ENCODE measurements at places on chromosomes 3 and 15.

DNA sequence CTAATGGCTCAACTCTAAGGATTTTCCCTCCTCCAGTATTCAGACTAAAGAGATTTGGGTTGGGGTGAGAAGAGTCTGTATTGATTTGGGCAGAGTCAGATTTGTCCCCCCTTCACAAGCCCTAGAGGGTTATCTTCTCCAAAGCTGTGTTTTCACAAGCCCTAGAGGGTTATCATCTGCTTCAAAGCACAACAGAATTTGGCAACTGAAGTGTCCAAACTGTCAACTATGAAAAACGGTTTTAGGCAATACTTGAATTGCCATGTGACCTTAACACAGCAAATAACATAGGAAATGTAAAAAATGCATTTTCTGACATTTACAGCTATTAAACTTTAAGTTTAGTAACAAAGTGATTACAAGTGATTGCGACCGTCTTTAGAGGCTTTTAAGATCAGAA, 119.9 kb downstream of the IMPG2 start:
- no peak for DNase-seq

- no peak for DNase-seq
Measured at GRCh38 chr3:192409838-192410683, 317.3 kb downstream of the FGF12 start.

- DNase-seq, result no peak
Measured at GRCh38 chr3:75171630-75172230, 492.4 kb upstream of the FRG2C start.

GRCh38 chr3:13091898-13092611, 18.8 kb upstream of the IQSEC1 start:
- peak; percentile 54 for DNase-seq

DNA sequence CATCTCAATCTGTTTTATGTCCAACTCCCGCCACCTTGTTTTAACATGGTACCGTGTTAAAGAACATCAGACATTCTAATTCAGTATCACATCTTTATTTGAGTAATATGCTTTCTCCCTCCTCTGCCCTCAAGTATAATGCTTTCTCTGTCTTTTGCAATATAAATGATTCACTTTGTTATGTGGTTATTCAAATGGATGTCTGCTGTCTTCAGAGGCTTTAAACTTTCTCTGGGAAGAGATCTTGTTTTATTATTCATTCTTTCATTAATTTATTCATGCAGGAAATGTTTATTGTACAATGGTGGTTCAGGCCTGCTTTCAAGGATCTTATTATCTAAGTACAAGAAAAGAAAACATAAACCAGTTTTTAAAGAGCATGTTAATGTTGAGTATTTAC, 57.1 kb downstream of the RAP2B start:
- DNase-seq, result no peak

DNA sequence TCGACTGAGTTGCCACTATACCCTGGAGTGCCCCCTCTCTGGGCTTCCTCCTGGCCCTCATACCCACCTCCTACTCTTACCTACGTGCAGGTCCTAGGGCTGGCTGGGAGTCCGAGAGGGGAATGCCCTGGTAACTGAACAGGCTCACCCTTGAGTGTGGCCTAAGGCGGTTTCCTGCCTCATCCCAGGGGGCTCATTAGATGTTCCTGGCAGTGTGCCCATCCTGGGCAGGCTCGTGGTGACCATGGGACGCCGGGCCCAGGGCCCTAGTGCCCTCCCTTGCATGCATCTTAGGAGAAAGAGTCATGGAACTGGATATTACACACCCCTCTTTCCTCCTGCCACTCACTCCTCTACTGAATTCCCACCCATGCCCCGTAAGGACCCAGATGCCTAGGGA, 2.8 kb downstream of the SEMA4B start:
- no peak for DNase-seq

GRCh38 chr3:59872128-59872527, 822.3 kb upstream of the CFAP20DC start:
- no peak for DNase-seq

DNA sequence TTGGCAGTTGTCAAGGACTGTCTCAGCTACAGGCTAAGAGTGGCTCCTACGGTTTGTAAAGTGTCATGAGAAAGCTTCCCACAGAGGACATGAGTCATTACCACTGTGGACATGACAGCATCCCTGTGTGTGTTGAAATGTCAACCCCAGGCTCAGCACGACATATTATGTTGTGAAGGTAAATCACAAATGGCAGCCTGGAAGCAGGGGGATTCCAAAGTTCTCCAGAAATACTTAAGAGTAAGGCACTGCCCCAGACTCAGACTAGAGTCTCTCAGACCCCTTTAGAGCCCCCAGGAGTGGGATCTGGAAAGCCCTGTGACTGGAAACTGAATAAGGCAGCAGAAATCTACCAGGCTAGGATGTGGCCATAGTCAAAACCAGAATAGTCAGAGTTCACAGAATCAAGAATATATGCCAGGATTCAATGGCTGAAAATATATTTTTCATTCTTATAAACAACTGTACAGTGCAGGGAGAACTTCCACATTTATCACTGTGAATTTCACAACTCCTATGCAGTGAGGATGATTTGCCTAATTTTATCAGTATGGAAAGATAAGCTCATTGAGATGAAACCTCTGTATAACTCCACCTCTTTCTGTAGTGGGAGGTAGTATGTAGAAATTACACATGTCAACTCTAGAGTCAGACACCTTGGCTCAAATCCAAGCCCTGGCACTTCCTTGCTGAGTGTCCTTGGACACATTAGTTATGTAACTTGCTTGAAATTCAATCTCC, 237.1 kb upstream of the CFAP20DC start:
- DNase-seq, result no peak

DNA sequence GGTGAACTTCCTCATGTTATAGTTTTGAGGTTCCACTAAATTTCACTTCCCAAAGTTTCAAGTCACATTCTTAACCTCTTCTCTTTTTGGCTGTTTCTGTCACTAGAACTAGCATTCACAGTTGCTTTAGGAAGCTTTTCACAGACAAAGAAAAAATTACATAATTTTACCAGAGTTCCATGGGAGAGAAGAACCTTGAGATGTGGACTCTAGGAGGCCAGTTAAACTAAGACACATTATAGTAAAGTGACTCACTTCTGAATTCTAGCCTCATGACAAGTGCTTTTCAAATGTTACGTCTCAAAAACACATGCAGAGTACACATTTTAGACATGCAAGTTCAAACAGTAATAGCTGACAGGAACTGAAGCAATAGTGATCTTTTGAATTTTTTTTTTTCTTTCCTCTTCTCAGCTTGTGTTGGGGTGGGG, 39.9 kb upstream of the LRTM1 start:
- no peak for DNase-seq

GRCh38 chr3:153547970-153548369, 385.9 kb downstream of the RAP2B start:
- DNase-seq, result no peak

GRCh38 chr3:22507709-22508108, 695.4 kb upstream of the UBE2E2 start:
- DNase-seq, result no peak

DNA sequence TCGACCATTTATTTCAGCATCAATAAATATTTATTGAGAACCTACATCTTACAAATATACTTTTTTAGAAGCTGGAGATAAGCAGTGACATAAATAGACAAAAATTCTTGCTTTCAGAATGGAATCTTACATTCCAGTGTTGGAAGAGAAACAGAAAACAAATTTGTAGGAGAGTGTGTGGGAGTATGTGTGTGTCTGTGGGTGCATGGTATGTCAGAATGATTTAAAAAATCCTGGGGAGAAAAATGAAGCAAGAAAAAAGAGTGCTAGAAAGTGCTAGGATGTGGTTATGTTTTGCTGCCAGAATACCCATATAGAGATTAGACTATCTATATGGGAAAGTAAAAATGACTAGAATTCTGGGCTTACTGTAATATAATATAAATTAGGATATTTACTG, 561.7 kb upstream of the SGO1 start:
- DNase-seq, result no peak

DNA sequence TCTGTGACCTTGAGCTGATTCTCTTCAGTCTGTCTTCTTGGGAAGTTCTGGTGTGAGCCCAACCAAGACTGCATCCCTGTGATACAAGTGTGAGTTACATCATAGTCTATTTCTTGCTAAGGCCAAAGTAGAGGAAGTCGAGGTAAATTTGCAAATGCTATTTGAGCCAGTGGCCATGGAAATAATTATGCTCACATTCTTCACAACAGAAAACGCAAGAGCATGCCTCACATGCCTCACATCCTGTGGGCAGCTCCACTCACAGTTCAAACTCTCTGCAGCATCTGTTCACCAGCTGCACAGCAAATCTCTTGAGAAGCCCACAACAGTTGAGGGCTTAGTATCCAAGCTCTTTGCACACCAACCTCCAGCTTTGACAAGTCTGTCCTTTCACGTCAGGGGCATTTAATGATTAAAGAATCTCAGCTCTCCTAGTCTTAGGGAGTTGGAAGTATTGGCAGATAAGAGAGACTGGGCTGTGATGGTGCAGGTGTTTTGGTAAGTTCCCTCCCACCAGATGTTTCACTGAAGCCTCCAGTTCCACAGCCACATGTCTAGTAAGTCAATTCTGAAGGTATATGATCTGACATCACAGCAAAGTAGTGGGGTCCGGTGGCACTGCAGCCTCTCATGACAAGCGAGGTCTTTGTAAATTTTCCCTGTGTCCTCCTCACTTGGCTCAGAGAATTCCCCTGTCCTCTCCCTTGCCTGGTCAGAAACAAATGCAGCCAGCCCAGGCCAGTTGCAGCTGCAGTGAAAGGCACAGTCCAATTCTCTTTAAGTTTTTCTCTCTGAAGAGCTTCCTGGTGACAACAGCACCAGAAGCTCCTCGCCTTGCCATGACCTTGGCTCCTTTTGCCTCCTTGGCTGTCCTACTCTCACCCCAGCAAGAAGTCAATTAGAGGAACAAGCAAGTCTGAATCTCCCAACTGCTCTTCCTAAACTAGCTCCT, 166.1 kb downstream of the SSR3 start:
- DNase-seq, result no peak

GRCh38 chr15:39432912-39433348, 147.9 kb upstream of the THBS1 start:
- no peak for DNase-seq

GRCh38 chr3:15099364-15100098, 583 bp upstream of the RBSN start:
- DNase-seq, result no peak

DNA sequence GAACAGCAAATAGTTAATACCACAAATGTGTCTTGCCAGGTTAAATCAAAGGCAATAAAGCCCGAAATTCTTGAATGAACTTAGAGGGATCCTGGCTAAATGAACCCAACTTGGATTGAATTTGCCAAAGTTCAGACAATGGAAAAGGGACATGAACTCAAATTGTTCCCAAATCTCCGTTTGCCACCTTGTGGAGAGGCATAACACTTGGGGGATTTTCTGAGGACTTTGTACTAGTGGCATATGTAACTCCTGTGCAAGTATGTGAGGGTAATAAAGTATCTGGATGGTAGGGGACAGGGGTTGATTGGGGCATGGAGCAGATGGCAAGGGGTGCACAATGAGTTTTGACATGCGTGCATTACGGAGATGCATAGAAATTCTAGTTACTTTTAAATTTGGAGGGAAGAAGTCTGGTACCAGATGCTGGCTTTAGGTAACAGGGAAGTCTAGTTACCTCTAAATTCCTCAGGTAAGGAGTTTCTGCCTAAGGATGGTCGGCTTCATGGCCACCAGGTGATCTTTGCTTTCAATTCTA, 1.2 kb upstream of the TCAIM start:
- no peak for DNase-seq

- DNase-seq, result no peak
Measured at GRCh38 chr3:194482196-194482593, 4.6 kb downstream of the ATP13A3 start.

- DNase-seq, result no peak
Measured at GRCh38 chr3:152742368-152743347, 92.3 kb upstream of the P2RY1 start.

- DNase-seq, result no peak
Measured at GRCh38 chr3:187571701-187572100, 98.5 kb downstream of the SST start.

DNA sequence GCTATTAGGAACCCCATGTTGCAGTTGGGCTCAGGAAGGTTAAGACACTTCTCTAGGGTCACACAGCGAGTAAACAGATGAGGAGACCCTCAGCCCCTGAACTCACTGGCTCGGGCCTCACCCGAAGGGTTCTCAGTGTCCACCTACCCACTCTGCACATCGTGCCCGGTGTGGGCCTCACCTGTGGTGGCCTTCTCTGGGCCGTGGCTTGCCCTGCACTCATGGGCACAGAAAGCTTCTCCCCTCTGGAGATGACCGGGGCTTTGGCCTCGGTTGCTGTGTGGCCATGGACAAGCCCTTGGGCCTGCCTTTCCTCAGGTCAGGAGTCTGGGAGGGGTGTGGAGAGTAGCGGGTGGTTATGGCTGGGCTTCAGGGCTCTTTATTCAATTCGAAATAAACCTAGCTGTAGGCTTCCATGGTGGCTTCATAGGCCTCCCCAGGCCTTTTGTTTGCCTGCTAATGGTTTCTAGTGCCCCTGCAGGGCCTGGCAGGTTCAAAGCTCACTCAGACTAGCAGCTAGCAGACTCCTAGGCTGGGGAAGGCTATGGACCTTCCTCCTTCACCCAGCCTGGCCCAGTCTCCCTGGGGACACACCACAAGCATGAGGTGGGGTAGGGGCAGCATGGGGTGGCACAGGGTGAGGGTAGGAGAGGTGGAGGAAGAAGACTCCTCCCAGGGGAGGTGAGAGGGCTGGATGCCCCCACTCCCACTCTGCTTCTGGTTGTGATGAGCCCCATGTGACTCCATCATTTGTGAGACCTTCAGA, 103.1 kb downstream of the LINGO1 start:
- DNase-seq, result no peak

DNA sequence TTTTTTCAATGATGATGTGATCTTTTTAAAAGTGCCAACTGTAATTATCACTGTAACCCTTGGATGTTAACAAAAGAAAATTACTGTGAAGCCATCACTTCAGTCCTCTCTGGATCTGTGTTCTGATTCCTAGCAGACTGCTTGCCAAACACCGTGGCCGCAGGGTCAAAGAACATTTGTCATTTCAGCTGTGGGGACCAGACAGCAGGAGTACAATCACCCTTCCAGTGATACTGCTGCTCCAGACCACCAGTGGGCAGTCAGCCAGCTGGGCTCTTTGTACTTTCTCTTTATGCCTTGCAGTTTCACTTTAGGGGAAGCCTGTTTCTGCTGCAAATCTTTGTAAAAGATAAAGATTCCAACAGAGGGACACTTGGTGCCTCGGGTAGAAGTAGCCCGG, 770.0 kb downstream of the GRM7 start:
- no peak for DNase-seq

DNA sequence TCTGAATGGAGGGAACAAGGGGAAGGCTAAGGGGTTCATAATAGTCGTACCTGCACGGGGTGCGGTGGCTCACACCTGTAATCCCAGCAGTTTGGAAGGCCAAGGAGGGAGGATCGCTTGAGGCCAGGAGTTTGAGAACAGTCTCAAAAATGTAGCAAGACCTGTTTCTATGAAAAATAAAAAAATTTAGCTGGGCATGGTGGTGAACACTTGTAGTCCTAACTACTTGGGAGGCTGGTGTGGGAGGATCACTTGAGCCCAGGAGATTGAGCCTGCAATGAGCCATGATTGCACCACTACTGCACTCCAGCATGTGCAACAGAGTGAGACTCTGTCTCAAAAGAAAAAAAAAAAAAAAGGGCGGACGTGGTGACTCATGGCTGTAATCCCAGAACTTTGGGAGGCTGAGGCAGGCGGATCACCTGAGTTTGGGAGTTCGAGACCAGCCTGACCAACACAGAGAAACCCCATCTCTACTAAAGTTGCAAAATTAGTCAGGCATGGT, 17.9 kb upstream of the HDAC11 start:
- DNase-seq, result no peak
